ENCODE measurements at places on chromosomes 3 and 15.

- no peak for DNase-seq
These were observed 2.4 kb downstream of the HYAL3 start for GRCh38 chr3:50296721-50297383.

DNA sequence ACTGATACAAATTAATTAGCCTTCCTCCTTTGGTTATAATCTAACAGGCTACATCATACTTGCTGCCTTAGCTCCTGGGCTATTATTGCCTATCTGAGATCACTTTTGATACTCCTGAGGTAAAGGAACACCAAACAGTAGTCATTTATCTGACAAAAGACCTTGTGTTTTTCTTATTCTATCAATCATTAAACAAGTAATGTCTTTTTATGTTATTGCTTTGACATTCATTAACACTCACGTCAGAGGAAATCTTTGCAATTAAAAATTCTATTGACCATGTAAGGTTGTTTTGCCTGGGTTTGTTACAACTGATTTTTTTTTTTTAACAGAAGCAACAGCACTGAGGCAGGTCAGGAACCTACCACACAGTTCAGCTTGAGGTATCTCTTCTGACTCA, 366.3 kb downstream of the MECOM start:
- DNase-seq = no peak

GRCh38 chr3:195106418-195106906, 164.5 kb downstream of the XXYLT1 start:
- DNase-seq = no peak

GRCh38 chr3:51394541-51394940, 3.5 kb downstream of the RBM15B start:
- no peak for DNase-seq

DNA sequence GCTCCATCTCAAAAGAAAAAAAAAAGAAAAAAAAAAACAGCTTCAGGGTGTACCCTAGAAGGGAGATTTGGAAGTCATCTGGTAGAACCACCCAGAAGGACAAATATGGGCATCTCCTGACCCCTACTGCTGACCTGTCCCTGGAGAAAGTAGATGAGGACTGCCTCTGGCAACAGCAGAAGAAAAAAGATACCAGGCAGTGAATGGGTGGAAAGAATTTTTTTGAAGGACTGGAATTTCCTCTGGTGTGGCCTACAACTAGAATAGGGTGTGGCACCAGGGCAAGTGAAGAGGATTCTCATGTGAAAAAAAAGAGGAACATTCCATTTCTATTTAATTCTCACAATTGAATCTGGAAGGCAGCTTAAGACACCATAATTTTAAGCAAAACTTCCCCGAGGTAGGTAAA, 3.1 kb downstream of the ANXA2 start:
- DNase-seq = no peak

- DNase-seq = no peak
These were observed 84.1 kb downstream of the CHL1 start for GRCh38 chr3:280681-281080.

DNA sequence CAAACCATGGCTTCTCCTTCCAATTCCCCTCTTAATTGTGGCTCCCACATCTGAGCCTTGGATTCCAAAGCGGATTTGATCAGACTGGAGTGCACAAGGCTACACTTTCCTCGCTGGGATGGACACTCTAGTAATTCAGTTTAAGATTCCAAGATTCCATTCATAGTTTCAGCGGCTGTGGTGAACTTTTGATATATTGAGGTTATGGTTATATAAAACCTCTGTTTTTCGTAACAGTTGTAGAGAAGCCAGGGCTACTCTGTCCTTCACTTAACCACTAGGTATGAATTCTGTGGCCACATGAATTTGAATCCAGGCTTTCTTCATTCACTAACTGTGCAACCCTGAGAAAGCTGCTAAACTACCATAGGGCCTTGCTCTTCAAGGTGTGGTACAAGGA, 67.9 kb upstream of the KY start:
- no peak for DNase-seq

- DNase-seq = no peak
These were observed 43.2 kb upstream of the PIK3R4 start for GRCh38 chr3:130789782-130790322.

DNA sequence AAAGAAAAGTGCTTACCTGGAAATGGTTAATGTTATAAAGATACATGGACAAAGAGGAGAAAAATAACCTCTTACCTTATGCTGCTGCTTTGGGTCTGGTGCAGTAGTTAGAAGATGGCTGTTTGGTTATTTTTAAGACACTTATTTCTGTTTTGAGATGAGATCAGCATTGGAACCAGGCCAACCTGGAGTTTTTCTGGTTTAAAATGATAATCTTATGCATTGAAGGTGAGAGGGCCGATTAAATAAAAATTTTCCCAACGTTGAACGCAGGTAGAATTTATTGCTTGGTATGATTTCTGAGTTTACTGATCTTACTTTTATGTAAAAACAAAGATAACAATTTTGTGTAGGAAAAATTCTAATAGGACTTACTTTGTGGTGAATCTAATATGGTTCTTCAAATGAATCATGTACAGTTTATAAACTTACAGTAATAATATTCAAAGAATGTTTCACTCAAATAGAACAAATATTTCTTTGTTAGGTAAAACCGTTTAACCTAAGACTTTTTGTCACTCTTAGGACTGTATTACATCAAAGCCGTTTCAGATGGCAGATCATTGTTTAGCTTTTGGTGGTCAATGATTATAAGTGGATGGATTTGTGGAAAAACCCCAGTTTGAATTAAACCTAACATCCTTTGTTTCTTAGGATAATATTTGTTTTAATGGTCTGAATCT, 14.9 kb downstream of the UBE2E2 start:
- no peak for DNase-seq

GRCh38 chr3:26703519-26703918, 80.9 kb downstream of the LRRC3B start:
- DNase-seq = no peak

DNA sequence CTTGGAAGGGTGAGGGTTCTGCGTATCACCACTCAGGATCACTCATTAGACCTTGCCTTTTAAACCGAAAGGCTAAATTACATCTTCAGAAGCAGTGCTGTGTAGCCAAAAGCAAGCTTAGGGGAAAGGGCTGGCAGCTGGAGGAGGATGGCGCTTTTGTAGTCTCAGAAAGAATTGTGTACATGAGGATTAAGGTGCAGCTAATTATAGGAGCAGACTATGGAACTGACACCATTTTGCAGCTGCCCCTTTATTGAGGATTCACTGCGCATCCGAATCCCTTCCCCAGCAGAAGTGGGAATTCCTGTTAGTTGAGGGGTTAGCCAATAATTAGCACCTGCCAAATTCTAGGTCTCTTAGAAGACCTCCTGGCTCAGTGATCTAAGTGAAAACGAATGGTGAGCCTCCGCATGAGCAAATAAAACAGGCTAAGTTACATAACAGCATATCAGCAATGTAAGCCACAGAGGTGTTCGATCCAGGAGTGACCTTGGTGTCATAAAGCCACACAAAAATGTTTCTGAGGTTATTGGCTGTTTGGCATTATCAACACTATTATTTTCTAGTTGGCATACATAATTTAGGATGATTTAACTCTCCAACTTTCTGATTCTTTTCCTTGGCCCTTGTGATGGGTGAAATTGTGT, 42.6 kb upstream of the SEMA6D start:
- DNase-seq = no peak
